Left ventricle myocardium superior (tissue), 1 donor: ENCODE measurements at places on chromosomes 11 and 22.

DNA sequence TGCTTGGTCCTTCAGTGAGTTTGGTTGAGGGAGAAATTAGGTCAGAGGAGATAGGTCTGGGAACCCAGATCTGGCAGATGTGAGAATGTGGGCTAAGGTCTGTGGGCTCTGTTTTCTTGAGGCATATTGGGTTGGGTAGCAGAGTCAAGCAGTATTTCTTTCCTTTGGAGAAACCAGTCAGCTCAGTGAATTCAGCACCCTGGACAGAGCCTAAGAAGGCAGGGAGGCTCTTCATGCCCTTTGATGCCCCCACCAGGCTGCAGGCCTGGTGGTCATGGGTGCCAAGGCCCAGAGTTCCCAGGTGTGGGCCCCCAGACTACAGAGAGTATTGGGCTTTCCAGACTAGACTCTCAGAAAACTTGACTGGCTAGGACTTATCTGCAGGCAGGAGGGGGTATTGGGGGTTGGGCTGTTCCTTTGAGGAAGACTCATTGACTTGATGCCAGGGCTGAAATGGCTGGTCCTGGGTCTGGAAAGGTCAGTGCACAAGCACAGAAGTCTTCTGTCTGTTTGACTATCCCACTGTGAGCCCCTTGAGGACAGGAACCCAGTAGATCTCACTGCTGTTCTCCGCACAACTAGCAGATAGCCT is 45.3 kb upstream of the NECTIN1 start:
- no peak for DNase-seq

DNA sequence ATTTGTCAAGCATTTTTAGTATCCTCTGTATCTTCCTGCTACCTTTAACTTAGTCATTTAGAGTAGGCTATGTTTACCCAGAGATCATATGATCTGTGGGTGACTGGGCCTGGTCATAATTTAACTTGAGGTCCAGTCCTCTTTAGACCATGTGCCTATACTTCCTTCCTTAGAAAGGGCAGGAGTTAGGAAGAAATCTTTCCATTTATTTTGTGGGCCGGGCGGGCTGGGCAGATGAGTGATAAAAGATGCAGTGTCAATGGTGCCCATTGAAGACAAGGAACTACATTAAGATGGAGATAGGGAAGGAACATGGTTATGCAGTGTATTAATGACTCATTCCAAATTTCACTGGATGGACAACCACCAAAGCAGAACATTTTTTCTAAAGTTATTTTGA is 30.9 kb upstream of the PDE3B start:
- DNase-seq, result no peak

DNA sequence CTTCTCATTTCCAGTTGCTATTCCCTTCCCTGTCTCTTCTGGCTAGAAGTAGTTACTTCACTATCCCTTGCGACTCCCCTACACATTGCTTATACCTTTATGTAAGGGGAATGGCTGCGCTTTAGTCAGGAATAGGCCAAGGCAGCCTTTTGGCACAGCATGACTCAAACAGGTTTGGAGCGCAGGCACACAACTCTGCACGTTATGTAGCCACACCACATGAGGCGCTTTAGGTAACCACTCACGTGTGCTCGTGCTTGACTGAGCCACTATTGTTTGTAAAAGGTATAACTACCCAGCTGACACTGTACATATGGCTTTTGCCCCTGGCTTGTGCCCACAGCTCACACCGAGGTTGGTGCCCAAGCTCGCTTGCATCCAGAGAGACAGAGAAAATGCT is 46.7 kb upstream of the LIPT2 start:
- DNase-seq, result no peak

DNA sequence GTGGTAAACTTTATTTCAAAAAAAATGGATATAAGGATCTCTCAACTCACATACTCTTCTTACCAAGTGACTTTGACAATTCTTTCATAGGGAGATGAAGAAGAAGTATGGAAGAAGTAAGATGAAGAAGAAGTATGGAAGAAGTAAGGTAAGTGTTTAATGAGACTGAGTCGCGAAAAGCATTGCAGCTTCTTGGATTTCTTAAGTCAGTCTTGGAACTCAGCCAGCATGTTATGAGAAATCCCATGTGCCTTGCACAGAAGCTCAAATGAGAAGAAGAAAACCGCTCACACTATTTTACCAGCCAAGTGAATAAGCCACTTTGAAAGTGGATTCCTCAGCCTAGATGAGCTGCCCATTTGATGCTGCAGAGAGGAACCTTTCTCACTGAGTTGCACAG is 332.0 kb upstream of the CCDC179 start:
- DNase-seq, result no peak

- no peak for DNase-seq
Measured at GRCh38 chr11:17724020-17724908, 4.9 kb downstream of the MYOD1 start.

DNA sequence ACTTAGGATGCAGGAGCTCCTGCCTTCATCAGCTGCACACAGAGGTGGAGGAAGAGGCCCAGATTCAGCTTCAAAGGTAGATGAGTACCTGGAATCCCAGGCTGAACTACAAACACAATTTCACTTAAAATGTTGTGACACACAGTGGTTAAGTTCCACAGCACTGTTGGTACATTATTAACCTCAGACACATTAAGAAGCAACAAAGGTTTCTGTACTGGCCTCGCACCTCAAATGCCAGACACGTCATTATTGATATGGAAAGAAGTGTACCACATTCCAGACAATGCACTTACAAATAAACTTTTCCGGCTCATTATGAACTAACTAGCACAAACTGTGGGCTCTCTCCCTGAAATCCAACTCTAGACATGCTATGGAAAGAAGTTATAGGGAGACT is 34.6 kb downstream of the PRDM10 start:
- DNase-seq, result no peak

- no peak for DNase-seq
Measured at GRCh38 chr22:24137595-24137994, 43.7 kb upstream of the SUSD2 start.

- no peak for DNase-seq
Measured at GRCh38 chr11:67055812-67056211, 835 bp upstream of the RHOD start.

GRCh38 chr11:130816546-130817329 is 99.5 kb downstream of the SNX19 start:
- DNase-seq, result no peak

- no peak for DNase-seq
Measured at GRCh38 chr11:44494785-44495184, 70.7 kb upstream of the CD82 start.

DNA sequence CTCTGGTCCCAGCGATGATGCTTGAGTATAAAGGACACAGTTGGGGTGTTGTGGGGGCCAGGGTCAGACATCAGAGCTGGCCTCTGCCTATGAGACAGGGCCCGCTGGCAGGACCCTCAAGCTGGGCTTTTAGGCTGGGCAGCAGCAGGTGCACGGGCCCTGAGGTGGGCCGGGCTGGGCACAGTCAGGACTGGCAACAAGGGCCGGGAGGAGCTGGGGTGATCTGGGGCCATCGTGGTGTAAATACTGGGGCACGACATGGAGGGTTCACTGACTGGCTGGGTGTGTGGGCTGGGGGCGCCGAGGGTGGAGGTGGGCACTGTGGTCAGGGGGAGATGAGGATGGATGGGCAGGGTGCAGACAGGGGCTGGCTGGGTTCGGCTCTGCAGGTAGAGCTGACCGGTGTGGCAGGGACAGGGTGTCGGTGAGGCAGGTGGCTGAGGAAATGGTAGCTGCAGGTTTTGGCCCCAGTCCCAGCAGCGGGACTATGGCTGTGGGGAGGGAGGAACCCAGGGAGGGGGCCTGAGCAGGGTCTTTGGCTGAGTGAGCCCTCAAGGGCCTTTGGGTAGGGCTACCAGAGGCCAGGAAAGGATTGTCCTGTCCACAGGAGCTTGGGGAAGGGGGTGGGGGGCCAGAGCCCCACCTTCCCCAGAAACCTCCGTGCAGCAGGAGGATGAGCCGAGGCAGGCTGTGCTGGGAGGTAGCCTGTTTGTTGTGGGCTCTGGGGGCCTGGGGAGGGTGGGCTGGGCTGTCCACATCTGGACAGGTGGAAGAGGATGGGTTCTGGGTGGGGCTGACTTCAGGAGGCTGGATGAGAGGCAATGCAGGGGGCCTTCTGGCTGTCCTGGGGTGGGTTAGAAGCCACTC is 81.4 kb downstream of the KCNQ1 start:
- peak; percentile 25 for DNase-seq

- no peak for DNase-seq
Measured at GRCh38 chr22:48449466-48450187, 1378.0 kb downstream of the BRD1 start.

DNA sequence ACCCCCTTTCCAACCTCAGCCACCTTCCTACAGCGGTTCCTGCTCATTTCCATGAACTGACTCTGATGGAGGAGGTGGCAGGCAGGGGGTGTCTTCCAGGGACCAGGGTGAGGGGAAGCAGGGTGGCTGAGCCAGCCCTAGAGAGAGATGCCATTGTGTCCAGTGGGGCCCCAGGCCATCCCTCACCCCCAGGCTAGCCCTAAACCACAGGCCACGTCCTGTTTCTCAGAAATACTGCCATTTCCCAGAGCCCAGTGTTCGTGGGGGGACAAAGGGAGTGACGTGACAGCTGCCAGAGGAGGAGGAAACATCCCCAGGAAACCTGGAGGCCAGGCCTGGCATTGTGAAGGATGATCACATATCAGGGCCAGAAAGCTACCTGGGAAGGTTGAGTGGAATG is 39.5 kb downstream of the CHRDL2 start:
- DNase-seq, result no peak

DNA sequence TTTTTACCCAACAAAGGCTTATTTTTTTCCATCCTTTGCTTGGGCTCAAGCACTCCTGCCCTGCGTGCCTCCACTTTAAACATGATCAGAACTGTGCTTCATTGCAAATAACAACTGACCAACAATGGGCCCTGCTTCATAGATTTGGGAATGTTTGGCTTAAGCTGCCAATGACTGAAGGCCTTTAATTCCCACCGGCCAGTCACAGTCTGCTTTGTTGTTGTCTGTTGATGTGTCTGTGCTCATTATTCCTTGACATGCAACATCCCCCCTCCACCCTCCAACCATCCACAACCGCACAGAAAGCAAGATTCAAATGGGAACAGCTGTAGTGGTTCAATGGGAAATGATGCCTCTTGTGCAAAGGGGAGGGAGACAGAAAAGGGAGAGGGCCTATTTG is 23.0 kb downstream of the PAX6 start:
- no peak for DNase-seq

DNA sequence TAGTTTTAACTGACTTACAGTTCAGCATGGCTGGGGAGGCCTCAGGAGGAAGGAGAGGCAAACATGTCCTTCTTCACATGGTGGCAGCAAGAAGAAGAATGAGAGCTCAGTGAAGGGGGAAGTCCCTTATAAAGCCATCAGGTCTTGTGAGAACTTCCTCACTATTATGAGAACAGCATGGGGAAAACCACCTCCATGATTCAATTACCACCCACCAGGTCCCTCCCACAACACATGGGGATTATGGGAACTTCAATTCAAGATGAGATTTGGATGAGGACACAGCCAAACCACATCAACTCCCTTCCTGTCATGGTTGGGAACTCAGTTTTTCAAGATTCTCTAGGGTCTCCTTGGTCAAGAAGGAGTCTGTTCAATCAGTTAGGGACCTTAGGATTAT is 432.9 kb upstream of the CNTN5 start:
- no peak for DNase-seq

- no peak for DNase-seq
Measured at GRCh38 chr22:49239264-49240015, 588.2 kb downstream of the BRD1 start.

GRCh38 chr11:68632802-68633201 is 51.5 kb upstream of the GAL start:
- no peak for DNase-seq

- DNase-seq, result no peak
Measured at GRCh38 chr11:88042238-88042637, 133.0 kb downstream of the RAB38 start.

GRCh38 chr11:66857927-66858185 is 992 bp downstream of the LRFN4 start:
- DNase-seq, result no peak

- DNase-seq, result no peak
Measured at GRCh38 chr22:37588546-37589215, 8.8 kb upstream of the LGALS2 start.

GRCh38 chr11:8732748-8733241 is 50.2 kb downstream of the RPL27A start:
- DNase-seq, result peak; percentile 88

DNA sequence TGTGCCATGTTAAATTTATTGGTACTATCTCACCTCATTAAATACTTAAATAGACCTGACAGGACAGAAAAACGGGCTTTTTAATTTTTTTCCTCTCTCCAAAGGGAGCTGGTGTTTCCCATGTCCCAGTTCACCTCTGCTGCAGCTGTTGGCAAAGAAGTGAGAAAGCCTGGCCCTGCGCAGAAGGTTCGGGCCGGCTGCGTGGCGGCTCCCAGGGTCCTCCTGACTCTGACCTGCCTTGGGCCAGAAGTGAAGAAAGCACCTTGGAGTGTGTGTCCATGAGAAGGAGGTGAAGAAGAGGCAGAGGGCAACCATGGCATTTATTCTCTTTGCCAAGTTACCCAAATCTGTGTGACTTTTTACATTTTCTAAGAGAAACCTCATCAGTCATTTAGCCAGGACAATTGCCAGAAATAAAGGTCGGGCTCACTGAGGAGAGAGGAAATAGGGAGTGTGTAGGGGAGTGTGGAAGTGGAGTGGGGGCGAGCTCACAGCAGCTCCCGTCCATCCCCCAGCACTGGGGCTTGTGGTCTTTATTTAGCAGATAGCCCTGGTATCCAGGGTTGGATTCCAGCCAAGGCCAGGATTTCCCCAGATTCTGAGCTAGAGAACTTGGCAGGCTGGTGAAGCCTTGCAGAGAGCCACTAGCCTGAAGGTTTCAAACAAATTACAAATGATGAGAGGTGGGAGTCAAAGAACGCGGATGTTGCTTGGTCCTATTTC is 102.4 kb upstream of the CADM1 start:
- DNase-seq, result peak; percentile 63

GRCh38 chr11:115558635-115559034 is 54.4 kb upstream of the CADM1 start:
- no peak for DNase-seq

- DNase-seq, result no peak
Measured at GRCh38 chr11:34566208-34566551, 52.6 kb upstream of the ELF5 start.

DNA sequence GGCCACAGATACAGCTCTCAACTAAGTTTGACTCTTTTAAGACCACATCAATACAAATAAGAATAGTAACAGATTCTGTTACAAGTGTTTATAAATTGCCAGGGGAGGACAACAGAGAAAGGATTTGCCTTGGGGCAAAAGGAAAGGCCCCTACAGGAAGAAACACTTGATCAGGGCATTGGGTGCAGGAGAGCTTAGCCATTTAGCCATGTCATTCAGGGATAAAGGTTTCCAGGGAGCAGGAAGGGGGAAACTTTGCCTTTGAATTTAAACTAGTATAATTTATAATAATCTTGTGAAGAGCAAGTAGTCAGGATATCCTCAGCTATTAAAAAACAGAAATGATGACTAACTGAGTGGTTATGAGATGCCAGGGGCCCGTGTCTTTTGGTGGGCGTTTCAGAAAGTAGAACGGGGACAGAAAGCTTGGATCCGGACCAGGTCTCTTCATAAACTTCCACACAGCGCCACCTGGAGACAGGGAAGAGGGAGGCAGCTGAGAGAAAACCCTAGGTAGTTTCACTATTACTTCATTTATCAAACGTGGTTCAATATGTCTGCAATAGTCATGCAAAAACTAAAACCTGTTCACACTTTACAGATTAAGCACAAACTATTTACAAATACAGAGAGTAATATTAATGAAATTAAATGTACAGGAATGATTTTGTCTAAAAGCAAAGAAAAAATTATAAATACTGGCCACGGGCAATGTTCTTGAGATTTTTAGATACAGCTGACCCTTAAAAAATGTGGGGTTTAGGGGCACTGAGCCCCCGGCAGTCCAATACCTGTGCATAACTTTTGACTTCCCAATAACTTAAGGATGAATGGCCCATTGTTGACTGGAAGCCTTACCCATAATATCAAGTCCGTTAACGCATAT is 11.0 kb upstream of the SLC5A4 start:
- peak; percentile 65 for DNase-seq
